NCI-H82 (cell line): ENCODE measurements at places on chromosomes 1 and 21.
A peak's percentile ranks its signal among the peaks of the same experiment; 100 is the strongest.

DNA sequence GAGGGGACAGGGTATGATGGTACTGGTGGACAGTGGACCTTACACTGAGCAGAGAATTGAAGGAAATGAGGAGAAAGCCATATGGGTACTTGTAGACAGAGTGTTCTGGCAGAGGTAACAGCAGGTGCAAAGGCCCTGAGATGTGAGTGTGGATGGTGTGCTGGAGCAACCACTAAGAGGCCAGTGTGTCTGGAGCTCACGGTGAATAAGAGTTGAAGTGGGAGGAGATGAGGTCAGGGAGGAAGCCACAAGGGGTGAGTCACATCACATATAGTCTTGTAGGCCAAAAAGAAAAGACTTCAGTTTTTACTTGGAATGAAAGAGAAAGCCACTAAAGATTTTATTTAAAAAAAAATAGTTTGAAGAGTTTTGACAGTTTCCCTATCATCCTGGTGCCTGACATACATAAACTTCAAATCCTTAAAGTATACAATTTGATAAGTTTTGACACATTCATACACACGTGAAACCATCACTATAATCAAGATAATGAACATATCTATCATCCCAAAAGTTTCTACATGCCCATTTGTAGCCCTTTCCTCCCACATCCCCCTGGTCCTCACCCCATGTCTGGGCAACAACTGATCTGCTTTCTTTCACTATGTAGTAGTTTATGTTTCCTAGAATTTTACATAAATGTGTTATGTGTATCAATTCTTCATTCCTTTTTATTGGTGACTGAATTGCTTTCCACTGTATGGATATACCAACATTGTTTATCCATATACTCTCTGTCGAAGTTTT lies 148.4 kb downstream of the GPATCH2 start:
- no peak for DNase-seq

DNA sequence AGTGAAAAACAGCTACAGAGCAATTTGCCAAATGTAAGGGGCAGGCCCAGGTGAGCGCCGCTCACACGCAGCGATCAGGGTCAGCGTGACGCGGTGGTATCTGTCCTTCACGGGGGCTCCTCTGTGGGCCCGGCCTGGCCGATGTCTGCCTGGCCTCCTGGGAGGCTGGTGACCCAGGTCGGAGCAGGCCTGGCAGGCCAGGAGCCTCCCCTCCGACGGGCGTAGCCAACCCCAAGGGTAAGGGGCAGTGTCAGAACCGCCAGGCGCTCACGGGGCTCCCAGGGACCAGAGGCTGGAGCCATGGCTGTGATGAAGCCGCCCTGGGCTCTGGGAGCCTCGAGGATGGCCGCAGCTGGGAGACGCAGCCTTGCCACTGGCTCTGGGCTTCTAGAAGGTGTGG lies 72.1 kb downstream of the MORN1 start:
- DNase-seq = no peak

DNA sequence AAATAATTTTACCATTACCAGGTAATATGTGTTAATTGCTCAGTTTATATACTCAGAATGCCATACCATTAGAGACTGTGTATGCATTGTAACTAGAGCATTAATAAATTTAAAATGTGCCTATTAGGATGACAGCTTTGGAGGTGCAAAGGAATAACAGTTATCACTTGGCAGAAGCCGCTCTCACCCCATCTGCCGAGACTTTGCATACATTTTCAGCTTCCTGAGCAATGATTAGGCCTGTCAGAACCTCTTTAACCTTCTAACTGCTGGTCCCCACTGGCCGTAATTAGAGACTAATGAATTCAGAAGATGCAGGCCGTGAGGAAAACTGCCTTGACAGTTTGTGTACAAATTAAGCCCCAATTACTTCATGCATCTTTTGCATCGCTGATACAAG lies 158.0 kb upstream of the PROX1 start:
- peak; percentile 58 for DNase-seq

DNA sequence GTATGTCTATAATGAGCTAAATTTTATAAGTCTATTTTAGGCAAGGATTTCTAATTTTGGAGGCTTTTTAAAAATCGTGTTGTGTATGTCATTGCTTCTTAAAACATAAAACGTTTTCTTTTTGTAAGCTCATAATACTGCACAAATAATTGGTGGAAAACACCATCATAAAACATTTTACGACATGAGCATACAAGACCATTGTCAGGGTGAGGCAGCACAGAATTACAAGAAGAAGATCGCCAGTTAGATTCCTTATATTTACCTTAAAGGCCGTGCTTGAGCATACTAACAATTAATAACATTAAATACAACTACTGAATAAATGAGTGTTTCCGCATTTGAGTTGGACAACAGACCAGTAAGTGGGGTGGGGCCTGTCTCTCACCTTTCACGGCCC lies 19.1 kb upstream of the LMX1A start:
- DNase-seq = no peak

DNA sequence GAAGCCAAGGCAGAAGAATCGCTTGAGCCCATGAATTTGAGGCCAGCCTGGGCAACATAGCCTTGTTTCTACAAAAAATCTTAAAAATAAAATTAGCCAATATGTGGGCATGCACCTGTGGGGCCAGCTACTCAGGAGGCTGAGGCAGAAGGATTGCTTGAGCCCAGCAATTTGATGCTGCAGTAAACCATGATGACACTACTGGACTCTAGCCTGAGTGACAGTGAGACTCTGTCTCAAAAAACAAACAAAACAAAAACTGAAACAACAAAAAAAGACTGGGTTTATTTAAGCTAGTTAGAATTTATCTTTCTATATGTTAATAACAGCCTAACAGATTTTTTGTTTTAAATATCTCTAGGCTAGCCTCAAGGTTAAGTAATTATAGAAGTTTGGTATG lies 57.4 kb downstream of the SLC35A3 start:
- no peak for DNase-seq
